ENCODE measurements at places on chromosomes 16 and 17. TPM values are rescaled to one million over a fixed set of nuclear protein-coding genes. Genes with fewer than 3 reads are reported as not detected.

Gene VAT1L
- total RNA-seq = 0.32 TPM

Gene JPH3
- 0.29 TPM for total RNA-seq

Gene PIK3R5
- total RNA-seq = 37.7 TPM

GRCh38 chr16:85394456-85395206 lies 218.5 kb upstream of the GSE1 start:
- H3K27me3 ChIP-seq = no peaks in the 10 kb centered on the region
- no peaks in the 10 kb centered on the region for H3K36me3 ChIP-seq
- no peak overlapping the region for H3K4me3 ChIP-seq
- peaks cover 35% of the 10 kb centered on the region for H3K4me1 ChIP-seq

- no peaks in the 10 kb centered on the region for H3K36me3 ChIP-seq
- no peaks in the 10 kb centered on the region for H3K4me1 ChIP-seq
- DNase-seq = no peak
- H3K4me3 ChIP-seq = no peak overlapping the region
- no peak overlapping the region for H3K27ac ChIP-seq
- no peaks in the 10 kb centered on the region for H3K27me3 ChIP-seq
Measured at GRCh38 chr16:64452446-64452845, 669.4 kb downstream of the CDH11 start.

Measured in upper lobe of right lung (tissue), 1 donor.